Activated CD4-positive, CD25-positive, alpha-beta regulatory T cell treated with anti-CD3 and anti-CD28 coated beads, Interleukin-2, amount 50 U/mL, for 16 hours (primary cell): ENCODE measurements at places on chromosomes 2 and 18.

DNA sequence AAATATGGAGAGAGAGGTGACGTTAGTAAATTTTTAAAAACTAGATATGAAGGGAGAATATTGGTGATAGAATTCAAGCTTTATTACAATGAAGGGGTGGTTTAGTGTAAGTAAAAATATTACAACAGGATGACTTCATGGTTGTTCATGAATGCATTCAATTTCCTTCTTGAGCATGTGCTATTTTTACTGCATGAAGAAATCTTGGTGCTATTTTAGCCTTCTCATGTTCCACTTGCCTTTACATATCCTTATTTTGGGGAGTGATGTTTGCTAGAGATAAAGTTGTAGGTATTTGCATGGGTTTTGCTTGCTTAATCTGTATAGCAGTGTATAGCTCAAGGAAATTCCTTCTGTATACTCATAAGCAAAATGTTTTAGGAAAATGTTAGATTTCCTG, 195.0 kb upstream of the MMADHC start:
- no peak for DNase-seq

- no peak for DNase-seq
These were observed 21.1 kb downstream of the ABCB11 start for GRCh38 chr2:169009865-169010579.

DNA sequence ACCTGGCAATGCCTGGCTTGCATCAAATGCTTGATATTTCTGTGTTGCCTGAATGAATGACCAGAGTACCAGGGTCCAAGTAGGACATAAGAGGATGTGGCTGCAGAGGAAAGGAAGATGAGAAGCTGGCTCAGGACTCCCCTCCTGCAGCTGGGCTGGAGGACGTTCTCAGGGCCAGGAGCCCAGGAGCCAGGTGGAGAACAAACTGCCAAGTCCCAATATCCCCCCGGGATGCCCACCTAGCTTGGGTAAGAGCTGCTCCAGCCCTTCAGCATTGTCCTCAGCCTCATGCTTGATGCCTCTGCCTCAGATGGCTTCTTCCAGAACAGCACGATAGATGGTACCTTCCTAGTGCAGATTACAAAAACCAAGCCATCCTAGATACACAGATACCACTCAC, 8.6 kb upstream of the ATP6V1B1 start:
- no peak for DNase-seq

- DNase-seq, result no peak
These were observed 40.2 kb downstream of the ONECUT2 start for GRCh38 chr18:57475408-57475807.

- DNase-seq, result no peak
These were observed 461.1 kb upstream of the UBE2E3 start for GRCh38 chr2:180519276-180519675.
